ENCODE measurements at places on chromosomes 11 and 22.

GRCh38 chr11:61134801-61135257 lies 26.4 kb downstream of the VPS37C start:
- H3K36me3 ChIP-seq, result peaks cover 12% of the 10 kb centered on the region
- no peaks in the 10 kb centered on the region for H3K27me3 ChIP-seq
- DNase-seq, result no peak
- H3K4me1 ChIP-seq, result peaks cover 4% of the 10 kb centered on the region
- H3K4me3 ChIP-seq, result no peak overlapping the region
- no peak overlapping the region for H3K27ac ChIP-seq

- DNase-seq, result no peak
- peaks cover 25% of the 10 kb centered on the region for H3K4me1 ChIP-seq
- no peak overlapping the region for H3K27ac ChIP-seq
- H3K27me3 ChIP-seq, result peaks cover 11% of the 10 kb centered on the region
Measured at GRCh38 chr11:67577951-67578350, 5.7 kb upstream of the GSTP1 start.

DNA sequence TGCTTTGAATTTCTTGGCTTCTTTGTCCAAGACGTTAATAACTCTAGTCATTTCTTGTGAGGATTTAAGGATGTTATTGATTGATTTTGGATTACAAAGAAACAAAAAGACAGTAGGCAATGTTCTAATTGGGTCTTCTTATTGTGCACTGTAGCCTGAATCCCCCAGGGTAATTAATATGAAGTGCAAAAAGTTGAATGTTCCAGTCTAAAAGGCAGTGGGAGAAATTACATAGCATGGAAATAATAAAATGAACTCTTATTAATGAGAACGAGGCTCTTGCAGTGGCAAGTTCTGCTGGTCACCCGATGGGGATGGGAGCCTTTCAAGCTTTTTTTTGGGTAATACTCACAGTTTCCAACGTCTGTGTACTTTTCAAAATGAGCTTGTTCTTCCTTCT lies 45.6 kb downstream of the UBASH3B start:
- DNase-seq, result no peak
- H3K27ac ChIP-seq, result peak overlapping the region; percentile 47
- H3K36me3 ChIP-seq, result peaks cover 12% of the 10 kb centered on the region
- H3K4me1 ChIP-seq, result peaks cover 76% of the 10 kb centered on the region

GRCh38 chr11:20451568-20451967 lies 64.1 kb downstream of the PRMT3 start:
- no peak overlapping the region for H3K27ac ChIP-seq
- DNase-seq, result no peak
- H3K4me3 ChIP-seq, result no peak overlapping the region
- H3K36me3 ChIP-seq, result peaks cover 25% of the 10 kb centered on the region

GRCh38 chr22:23744485-23744884 lies 6.4 kb downstream of the ZNF70 start:
- H3K4me3 ChIP-seq, result no peak overlapping the region
- H3K27ac ChIP-seq, result no peak overlapping the region
- DNase-seq, result no peak
- no peaks in the 10 kb centered on the region for H3K4me1 ChIP-seq
- peaks cover 28% of the 10 kb centered on the region for H3K36me3 ChIP-seq

DNA sequence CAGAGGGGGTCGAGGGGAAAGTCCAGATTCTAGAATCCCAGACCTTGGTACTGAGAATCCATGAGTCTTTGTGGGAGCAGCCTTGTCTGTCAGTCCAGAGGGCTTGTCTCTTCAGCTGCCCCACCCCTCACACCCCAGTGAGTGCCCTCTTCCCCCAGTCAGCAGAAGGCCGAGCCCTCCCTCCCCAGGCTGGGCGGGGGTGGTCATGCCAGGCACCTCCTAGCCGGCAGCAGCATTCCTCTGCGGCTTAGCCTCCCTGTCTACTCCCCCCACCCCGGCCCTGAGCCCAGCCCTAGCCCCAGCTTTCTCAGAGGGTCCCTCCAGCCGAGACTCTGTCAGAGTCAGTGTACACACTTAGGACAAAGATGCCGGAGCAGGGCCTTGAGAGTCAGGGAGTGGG lies 4.6 kb downstream of the SOX10 start:
- peaks cover 8% of the 10 kb centered on the region for H3K36me3 ChIP-seq
- no peaks in the 10 kb centered on the region for H3K27me3 ChIP-seq
- DNase-seq, result no peak
- no peak overlapping the region for H3K27ac ChIP-seq
- H3K4me1 ChIP-seq, result no peaks in the 10 kb centered on the region
- no peak overlapping the region for H3K4me3 ChIP-seq

DNA sequence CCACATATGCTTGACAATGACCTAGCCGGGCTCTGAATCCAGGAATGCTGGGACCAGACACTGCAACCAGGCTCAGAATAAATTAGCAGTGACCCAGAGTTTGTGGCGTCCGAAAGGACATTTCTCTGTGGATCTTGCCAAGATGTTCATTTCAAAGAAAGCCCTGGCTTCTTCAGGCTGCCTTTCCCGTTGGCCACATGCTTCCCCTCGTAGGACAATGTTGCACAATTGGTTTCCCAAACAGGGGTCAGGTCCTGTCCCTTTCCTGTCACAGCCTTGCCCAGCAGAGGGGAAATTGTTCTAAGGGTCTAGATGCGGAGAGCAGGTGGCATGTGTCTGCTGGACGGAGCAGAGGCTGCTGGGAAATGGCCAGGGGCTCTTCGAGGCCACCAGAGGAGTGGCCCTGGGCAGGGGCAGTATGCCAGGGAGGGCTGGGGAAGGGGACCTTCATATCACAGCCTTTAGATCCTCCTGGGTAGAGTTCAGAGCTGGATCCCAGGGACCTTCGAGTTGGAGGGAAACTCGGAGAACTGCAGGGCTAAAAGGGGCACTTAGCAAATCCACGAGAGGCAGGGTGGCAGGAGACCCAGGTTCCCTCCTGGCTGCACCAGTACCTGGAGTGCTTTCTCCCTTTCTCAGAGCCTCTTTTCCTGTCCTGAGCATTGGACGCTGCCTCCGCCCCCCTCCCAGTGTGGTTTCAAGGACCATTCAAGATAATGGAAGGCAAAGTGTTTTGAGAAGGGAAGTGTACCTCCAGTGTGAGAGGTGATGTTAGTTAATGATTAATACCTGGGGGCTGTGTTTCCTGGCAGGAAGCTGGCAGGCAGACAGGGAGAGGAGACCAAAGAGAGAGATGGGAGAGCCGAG lies 42.3 kb downstream of the C11orf96 start:
- H3K27me3 ChIP-seq, result peaks cover 18% of the 10 kb centered on the region
- H3K36me3 ChIP-seq, result no peaks in the 10 kb centered on the region
- no peak overlapping the region for H3K27ac ChIP-seq
- no peak for DNase-seq
- no peaks in the 10 kb centered on the region for H3K4me1 ChIP-seq
- no peak overlapping the region for H3K4me3 ChIP-seq

GRCh38 chr11:131581046-131581445 lies 210.6 kb downstream of the NTM start:
- H3K36me3 ChIP-seq, result no peaks in the 10 kb centered on the region
- H3K27me3 ChIP-seq, result peaks cover 11% of the 10 kb centered on the region
- no peaks in the 10 kb centered on the region for H3K4me1 ChIP-seq
- H3K27ac ChIP-seq, result no peak overlapping the region

DNA sequence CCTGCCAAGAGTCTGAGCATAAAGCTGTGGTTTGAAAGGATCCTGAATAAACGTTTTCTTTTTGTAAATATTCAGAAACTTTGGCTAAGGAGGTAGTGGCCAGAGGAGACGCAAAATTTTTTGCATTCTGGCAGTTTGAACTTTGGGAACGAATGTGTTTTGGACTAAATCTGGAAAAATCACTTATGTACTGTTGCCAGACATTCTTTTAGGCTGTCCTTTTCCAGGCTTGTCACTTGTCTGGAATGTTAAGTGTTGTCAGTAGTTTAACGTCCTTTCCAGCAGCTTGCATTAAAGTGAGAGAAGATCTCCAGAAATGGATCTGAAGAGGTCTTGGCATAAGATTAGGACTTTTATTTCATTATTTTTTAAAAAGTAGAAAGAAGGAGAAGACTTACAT lies 18.5 kb downstream of the SPECC1L start:
- no peak overlapping the region for H3K4me3 ChIP-seq
- no peak for DNase-seq
- H3K36me3 ChIP-seq, result no peaks in the 10 kb centered on the region

GRCh38 chr11:27754035-27755017 lies 54.1 kb upstream of the BDNF start:
- no peak for DNase-seq
- no peak overlapping the region for H3K27ac ChIP-seq
- no peaks in the 10 kb centered on the region for H3K36me3 ChIP-seq
- no peaks in the 10 kb centered on the region for H3K4me1 ChIP-seq

GRCh38 chr11:118939404-118939915 lies 13.7 kb upstream of the BCL9L start:
- H3K4me1 ChIP-seq, result peaks cover 37% of the 10 kb centered on the region
- DNase-seq, result no peak
- H3K27me3 ChIP-seq, result no peaks in the 10 kb centered on the region
- no peak overlapping the region for H3K4me3 ChIP-seq
- no peaks in the 10 kb centered on the region for H3K36me3 ChIP-seq
- peak overlapping the region; percentile 61 for H3K27ac ChIP-seq

DNA sequence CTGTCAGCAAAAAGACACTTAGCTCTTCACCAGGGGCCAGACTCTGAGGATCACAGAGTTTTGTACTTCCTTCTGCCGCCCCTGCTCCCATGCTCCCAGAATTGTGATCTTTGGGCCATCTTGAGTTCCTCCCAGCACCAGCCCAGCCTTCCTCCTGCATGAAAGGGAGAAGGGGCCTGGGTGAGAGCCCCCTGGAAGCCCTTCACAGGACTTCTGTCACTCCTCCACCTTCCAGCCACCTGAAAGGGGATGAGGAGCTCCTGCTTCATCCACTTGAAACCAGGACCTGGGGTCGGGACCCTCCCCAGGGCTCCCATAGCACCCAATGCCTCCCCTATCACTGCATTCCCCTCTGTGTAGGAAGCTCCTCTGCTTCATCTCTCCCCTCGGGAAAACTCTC lies 174.2 kb downstream of the BUD13 start:
- H3K36me3 ChIP-seq, result no peaks in the 10 kb centered on the region
- H3K27ac ChIP-seq, result no peak overlapping the region
- no peaks in the 10 kb centered on the region for H3K4me1 ChIP-seq
- DNase-seq, result no peak
- no peaks in the 10 kb centered on the region for H3K27me3 ChIP-seq
- no peak overlapping the region for H3K4me3 ChIP-seq

GRCh38 chr11:85752890-85753581 lies 57.9 kb downstream of the SYTL2 start:
- H3K36me3 ChIP-seq, result peaks cover 3% of the 10 kb centered on the region
- H3K27me3 ChIP-seq, result no peaks in the 10 kb centered on the region
- peak overlapping the region; percentile 94 for H3K27ac ChIP-seq
- H3K4me3 ChIP-seq, result peak overlapping the region; percentile 47
- peaks cover 91% of the 10 kb centered on the region for H3K4me1 ChIP-seq

Measured in activated CD4-positive, alpha-beta T cell treated with anti-CD3 and anti-CD28 coated beads for 36 hours (primary cell).